NCI-H524 treated with DMSO at 0.1 percent for 48 hours (cell line): ENCODE measurements at places on chromosomes 6 and 20.

DNA sequence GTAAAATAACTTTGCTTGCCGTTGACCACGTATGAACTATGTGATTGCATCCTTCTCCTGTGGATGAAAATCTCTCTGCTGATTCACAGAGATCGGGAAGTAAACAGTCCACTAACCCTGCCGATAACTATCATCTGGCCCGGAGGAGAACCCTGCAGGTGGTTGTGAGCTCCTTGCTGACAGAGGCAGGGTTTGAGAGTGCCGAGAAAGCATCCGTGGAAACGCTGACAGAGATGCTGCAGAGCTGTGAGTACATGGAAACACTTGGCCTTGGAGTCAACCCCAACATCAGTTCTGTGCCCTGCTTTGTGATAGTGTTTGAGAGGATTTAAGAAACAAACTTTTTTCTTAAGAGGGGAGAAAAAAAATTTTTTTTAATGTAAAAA is 937 bp downstream of the TAF8 start:
- no peak for DNase-seq

GRCh38 chr6:112231594-112232060 is 22.7 kb downstream of the LAMA4 start:
- peak; percentile 76 for DNase-seq

DNA sequence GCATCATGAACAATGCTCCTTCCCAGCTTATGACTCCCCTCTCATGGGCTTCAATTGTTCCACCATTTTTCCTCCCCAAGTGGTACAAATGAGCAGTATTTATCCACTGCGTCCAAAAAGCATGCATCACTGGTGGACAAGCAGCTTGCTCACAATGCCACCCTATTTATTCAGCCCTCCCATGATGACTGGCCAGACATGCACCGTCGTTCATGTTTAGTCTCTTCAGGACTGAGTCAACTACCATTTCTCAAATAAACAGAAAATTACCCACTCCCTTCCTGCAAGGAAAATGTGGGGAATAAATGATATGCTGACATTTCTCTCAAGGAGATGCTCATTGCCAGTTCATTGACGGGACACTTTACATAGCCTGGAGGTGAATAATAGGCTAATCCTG is 300.4 kb downstream of the C6orf118 start:
- no peak for DNase-seq

- DNase-seq: no peak
Measured at GRCh38 chr6:135572051-135572450, 74.5 kb upstream of the AHI1 start.

GRCh38 chr20:34622821-34623451 is 54.0 kb downstream of the PIGU start:
- DNase-seq: no peak

GRCh38 chr6:122839472-122839871 is 50.4 kb downstream of the SMPDL3A start:
- no peak for DNase-seq

DNA sequence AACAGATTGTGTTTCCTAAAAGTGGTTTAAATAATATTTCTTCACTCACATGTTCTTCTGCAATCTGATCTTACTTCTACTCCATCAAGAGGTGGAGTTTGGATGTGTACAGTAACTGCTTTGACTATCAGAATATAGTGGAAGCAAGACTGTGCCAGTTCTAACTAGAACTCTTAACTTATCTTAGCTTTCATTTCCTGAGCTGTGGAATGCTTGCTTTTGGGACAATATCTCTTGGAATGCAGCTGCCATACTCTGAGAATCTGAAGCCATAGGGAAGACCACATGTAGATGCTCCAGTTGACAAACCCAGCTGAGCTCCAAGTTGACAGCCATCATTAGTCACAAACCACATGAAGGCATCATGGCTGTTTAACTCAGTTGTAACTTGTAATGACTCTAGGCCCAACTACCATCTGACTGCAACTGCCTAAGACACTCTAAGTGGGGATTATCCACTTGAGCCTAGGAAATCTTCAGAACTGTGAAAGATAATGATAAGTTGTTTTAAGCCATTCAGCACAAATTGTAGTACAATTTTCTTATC is 40.8 kb upstream of the MAN1A1 start:
- DNase-seq: peak; percentile 91

GRCh38 chr6:46262928-46263706 is 92.3 kb upstream of the ENPP5 start:
- no peak for DNase-seq

- no peak for DNase-seq
Measured at GRCh38 chr6:124008000-124008987, 204.6 kb downstream of the NKAIN2 start.
